ENCODE measurements at places on chromosomes 11 and 22.

DNA sequence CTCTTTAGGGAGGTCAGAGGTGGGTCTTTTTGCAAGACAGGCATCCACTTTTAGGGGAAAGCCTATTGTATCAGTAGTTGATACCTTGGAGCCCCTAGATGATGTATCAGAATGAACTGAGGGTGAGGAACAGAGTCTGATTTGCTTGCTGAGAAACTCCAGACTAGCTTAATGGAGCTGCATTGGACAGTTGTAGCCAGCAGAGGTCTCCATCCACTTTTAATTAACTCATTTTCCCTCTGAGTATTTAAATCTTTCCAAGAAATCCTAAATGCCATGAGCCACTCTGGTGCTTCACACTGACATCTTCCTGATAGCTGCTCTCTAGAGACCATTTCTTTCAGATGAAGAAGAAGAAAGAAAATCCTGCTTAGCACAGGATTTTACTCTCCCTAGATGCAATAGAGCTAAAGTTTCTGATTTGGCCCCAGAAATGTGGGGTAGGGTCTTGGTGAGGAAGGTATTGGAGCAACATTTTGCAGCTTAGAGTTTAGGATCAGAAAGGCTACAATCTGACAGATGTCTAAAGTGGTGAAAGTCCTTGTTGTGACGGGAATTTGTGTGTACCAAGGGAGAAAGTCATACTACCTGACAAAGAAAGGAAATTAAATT lies 38.0 kb downstream of the EXT2 start:
- peak; percentile 59 for DNase-seq

GRCh38 chr11:63905179-63905578 lies 11.8 kb downstream of the RCOR2 start:
- DNase-seq = no peak

DNA sequence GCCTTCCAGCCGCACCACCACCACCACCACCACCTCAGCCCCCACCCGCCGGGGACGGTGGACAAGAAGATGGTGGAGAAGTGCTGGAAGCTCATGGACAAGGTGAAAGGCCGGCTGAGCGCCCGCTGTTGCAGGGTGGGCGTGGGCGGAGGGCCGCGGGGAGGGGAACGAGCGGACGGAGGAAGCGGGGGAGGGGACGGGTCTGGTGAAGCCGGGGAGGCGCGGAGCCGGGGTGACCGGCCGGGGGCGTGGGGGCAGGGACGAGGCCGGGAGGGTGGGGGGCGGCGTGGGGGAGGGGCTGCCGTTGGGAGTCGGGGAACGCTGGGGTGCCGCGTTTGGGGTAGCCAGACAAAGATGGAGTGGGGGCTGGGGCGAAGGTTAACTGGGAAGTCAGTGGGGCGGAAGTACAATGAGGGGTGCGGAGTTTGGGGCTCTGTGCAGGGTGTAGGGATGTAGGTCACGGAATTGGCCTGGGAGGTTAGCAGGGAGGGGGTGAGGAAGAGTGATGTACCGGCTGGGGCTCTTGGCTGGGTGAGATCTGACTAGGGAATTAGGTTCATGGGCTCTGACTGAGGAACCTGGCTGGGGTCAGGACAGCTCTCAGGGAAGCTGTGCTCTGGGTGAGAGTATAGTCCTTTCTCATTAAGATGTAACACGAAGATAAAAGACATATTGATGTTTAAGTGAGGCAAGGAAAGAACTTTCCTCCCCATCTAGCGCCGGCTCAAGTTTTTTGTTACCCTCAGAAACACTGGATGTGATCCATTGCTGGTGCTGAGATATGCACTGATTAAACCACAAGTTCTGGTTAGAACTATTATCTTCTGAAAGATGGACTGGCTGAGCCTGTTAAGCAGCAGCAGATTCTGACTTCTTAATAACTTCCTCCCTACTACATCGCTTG lies 624 bp downstream of the CBL start:
- no peak for DNase-seq

GRCh38 chr11:134763030-134763388 lies 351.0 kb upstream of the B3GAT1 start:
- DNase-seq = peak; percentile 36

DNA sequence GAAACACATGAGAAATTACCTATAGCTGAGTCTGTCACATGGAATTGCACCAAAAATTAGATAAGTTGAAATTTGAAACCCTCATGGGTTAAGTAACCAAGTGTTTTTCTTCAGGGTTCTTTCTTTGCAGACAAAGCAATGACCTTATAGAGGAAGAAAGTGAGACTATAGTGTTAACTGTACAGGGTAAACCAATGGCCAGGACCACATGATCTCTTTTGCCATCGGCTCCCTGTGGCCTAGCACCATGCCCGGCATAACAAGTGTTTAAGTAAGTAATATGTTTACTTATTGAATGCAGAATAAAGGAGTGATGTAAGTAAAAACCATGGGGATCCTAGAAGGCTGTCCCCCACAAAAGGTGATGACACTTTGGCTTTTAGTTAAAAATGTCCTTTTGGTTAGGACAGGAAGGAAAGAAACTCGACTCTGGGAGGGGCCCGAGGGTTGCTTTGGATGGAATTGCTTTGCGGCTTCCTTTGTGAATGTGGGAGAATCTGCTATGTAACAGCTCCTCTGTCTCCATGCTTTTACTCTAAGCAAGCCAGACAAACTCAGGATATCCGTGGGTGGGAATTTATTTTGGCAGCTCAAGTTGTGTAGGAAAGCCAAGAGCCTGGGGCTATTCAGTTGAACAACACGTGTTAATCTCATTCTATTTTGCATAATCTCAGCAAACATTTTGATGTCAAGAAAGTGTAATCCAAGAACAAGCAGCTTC lies 454.7 kb downstream of the INSC start:
- DNase-seq = no peak

DNA sequence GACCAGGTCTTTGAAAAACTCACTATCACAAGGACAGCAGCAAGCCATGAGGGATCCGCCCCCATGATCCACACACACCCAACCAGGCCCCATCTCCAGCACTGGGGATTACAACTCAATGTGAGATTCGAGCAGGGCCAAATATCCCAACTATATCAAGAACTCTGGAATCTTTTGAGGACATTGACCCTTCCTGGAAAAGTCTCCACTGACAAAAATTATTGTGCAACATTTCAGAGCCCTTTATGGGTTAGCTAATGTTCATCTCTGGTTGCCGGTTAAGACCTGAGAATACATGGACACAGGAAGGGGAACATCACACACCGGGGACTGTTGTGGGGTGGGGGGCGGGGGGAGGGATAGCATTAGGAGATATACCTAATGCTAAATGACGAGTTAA lies 479.1 kb downstream of the NTM start:
- DNase-seq = no peak

- peak; percentile 90 for DNase-seq
Observed at GRCh38 chr22:26404851-26405421, 24.1 kb upstream of the ASPHD2 start.

DNA sequence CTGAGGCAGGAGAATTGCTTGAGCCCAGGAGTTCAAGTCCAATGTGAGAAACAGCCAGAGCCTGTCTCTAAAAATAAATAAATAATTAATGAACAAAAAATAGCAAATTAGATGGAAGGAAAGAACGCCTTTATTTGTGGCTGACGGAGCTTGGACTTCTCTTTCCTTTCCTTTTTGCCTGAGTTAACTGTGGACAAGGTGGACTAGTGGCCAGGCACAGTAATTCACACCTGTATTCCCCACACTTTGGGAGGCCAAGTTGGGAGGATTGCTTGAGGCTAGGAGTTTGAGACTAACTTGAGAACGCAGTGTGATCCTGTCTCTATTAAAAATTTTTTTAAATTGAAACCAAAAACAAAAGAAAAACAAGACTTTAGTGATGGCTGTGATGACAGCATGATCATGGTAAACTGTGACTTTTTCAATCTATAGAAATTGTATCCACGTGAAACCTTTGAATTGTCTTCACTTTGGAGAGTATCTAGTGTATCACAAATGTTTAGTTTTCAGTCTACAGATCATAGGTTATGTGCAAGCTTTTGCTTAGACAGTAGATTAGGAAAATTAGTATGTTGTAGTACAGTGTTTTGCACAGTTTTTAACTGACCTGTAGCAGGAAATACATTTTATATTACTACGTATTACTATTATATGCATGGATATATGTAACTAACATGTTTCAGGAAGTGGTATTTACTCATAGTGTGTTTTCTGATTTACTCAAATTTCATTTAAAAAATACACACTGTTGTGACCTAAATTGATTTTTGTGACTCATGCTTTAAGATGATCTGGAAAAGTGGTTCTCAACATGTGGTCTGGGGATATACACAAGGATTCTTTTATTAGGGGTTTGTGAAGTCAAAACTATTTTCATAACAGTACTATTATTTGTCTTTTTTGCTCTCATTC lies 42.1 kb downstream of the KDM2A start:
- no peak for DNase-seq

DNA sequence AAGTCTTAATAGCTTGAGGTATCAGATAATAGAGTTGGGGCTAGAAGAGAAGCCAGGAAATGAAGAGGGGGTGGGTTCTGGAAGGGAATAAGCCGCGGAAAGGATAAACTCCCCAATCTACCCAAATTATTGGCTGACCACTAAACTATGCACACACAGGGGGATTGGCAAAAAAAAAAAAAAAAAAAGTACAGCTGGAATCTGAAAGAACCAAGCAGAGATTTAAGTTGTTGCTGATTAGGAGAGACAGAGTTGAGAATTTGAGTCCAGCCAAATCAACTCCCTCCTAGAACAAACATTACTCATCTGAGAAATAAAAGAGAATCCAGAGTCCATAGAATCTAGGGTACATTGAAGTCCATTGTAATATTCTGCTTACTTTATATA lies 134.9 kb downstream of the CCDC81 start:
- DNase-seq = no peak

DNA sequence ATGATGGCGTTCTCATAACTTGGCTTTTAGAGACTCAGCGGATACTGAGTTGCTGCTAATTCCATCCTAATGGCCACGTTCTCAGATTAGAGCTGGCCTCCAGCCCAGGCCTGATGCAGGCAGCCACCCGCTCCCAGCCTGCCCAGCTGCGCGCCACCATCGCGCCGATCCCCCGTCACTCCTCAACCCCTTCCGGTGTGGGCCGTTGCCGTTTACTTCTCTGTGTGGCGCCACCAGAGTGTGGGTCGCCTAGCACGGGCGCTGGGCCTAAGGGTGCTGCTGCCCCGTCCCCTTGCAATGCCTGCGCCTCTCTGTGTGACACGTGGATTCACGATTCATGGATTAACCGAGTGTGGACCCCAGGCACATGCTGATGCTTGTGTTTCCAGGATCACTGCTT lies 1116.0 kb downstream of the BRD1 start:
- DNase-seq = no peak

DNA sequence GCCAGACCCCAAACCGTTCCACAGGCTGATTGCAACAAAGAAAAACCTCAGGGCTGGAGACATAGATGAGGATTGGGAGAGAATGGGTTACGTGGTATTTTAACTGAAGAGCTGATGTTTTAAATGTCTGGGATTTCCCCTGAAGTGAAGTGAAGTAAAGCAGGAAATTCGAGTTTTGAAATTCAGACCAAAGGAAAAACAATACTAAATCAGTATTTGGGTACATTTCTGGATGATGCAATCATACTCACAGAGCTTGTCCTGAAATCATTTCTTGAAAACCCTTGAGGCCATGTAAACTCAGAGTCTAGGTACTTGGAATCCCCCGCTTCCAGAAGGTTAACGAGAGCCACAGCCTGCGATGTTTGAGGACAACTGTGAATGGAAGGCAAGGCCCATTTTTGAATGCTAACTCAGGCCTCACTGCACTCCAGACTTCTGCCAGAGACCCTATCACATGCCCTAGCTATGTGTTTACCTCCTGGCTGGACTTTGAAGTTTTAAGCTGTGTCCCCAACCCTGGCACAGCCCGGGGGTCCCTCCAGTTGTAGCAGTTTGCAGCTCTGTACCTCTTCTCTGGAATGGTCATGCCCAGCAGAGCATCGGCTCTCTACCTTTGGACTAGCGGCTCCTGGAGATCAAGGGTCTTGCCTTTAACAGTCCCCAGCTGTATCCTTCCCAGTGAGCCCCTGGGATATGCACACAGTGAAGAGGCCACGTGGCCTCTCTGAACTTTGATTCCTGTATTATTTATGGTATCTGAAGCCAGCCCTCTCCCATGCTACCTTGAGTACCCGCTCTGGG lies 5.4 kb upstream of the FTH1 start:
- peak; percentile 46 for DNase-seq

GRCh38 chr11:68398995-68399851 lies 61.3 kb upstream of the PPP6R3 start:
- no peak for DNase-seq

- DNase-seq = peak; percentile 85
Observed at GRCh38 chr11:118607401-118608359, at the start of gene PHLDB1. TSS of gene PHLDB1 (plus strand) at chr11:118607615. CDS start at chr11:118613837, 6,222 bp downstream.

DNA sequence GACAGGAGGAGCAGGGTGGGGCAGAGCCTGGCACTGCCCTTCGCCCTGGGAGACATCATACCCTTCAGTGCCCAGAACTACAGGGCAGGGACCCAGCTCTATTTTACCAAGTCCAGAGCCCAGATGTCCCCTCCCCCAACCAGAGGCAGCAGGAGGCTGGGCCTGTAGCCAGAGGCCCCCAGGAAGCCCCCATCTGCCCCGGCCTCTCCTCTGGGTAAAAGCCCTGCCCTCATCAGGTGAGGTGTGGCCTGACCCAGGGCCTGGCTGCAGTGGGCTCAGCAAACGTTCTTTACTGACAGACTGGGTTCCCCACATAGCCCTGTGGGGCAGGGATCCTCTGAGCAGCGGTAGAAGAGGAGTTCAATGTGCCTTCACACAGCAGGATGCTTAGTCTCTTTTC lies 51.8 kb upstream of the SLC22A12 start:
- DNase-seq = no peak

DNA sequence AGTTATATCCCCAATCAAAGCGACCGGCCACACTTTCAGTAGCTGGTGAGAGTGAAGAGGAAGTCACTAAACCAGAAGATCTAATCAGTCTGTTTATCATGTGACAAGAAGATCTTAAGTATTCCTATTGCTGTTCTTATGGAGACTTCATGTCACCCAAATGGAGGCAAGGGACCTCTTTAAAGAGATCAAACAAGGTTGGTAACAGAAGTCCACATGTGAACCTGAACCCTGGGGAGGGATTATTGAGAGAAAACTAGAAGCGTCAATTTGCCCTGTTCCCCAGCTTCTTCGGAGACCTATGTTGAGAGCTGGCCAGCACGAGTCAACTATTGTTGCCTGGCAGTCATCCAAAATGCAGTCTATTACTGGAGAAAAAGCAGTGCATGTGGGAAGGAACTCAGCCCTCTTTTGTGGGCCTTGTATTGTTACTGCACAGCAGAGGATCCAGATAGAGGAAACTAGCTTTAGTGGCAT lies 76.9 kb upstream of the CTSC start:
- DNase-seq = no peak

- no peak for DNase-seq
Observed at GRCh38 chr22:47442821-47443220, 680.4 kb downstream of the TBC1D22A start.

DNA sequence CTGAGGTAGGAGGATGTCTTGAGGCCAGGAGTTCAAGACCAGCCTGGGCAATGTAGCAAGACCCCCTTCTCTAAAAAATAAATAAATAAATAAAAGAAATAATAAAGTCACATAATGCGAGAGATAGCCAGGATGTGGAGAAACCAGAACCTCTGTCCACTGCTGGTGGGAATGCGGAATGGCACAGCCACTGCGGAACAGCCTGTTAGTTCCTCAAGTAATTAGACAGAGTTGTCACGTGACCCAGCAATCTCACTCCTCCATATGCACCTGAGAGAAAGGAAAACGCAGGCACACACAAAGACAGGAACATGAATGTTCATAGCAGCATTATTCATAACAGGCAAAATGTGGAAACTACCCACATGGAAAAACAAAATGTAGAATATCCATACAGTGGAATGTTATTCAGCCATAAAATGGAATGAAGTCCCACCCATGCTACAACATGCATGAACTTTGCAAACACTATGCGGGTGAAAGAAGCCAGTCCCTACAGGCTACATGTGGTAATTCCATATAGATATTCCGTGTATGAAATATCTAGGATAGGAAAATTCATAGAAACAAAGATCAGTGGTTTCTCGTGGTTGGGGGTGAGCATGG lies 27.4 kb downstream of the LIF start:
- DNase-seq = no peak
